ENCODE measurements at places on chromosomes 5 and 9.
A peak's percentile ranks its signal among the peaks of the same experiment; 100 is the strongest.

GRCh38 chr9:78973907-78974306 is 597.9 kb upstream of the TLE4 start:
- DNase-seq, result no peak

- no peak for DNase-seq
Measured at GRCh38 chr5:144644317-144644716, 473.6 kb downstream of the KCTD16 start.

GRCh38 chr5:17928581-17928981 is 294.3 kb downstream of the TAF11L14 start:
- no peak for DNase-seq

DNA sequence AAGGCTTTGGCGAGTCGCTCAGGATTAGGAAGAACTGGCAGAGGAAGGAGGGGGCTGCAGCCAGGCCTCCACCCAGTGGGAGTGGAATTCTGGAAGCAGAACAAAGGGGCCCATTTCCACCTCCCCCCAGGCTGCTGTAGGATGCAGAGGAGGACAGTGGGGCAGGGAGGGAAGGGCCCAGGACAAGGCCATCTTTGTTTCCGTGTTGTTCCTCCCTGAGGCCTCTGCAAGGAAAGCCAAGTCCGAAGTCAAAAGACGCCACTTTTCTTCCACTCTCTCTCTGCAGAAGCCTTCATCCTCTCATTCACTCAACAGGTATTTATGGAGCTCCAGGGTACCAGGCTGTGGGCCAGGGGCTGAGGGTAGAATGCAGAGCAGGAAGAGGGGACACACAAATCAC is 70.7 kb downstream of the ENTREP1 start:
- DNase-seq, result no peak

DNA sequence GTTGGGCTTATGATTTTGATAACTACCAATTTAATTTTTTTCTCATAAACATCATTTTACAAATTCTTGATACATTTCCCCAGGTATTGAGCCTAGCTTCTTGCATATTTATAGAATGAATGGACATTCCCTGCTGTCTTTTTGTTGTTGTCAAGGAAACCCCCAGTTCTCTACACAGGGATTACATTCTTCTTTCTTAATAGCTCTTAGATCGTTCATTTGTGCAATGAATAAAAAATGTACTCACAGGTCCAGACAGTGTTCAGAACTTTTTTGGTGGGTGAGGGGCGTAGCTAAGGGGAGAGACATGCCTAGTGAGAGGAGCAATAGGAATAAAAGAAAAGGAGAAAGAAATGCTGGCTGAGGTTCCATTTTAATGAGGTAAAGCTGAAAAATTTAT is 58.6 kb downstream of the VCAN start:
- no peak for DNase-seq

DNA sequence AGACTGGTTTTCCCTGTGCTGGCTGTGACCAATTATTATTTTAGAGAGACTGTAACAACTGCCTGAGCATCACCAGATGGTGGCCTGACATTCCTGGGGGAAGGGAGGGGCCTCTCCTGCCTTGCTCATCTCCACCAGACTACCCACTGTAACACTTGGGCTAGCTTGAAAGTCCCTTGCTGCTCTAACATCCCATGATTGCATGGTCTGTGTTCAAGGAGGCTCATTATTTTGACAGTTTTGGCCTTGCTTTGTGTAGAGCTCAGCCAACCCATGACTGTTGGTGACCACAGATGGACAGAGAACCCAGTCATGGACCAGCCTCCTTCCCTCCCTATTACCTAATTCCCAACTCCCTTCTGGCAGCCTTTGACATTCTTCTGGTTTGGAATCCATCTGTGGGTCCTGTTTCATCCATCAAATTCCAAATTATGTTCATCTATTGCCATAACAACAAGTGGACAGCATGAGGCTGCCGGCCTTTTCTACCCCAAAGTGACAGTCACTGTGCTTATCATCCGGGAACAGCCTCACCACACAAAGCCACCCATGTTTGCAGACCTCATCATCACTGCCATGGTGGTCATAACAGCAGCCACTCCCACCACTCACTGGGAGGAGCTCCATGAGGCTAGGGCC is 49.0 kb upstream of the ICE1 start:
- no peak for DNase-seq

GRCh38 chr5:139809331-139809810 is 13.8 kb downstream of the PSD2 start:
- no peak for DNase-seq

- DNase-seq, result no peak
Measured at GRCh38 chr9:95852059-95853032, 23.1 kb upstream of the ERCC6L2 start.

GRCh38 chr5:68295772-68296171 is 80.2 kb downstream of the PIK3R1 start:
- DNase-seq, result no peak

- peak; percentile 43 for DNase-seq
Measured at GRCh38 chr9:131366761-131367401, 27.0 kb upstream of the PRRC2B start.
